ENCODE measurements at places on chromosomes 7 and 10. TPM values are rescaled to one million over a fixed set of nuclear protein-coding genes. Genes with fewer than 3 reads are reported as not detected.

GRCh38 chr7:108094933-108095710 lies 35.0 kb downstream of the LAMB4 start:
- H3K4me3 ChIP-seq = no peak overlapping the region
- H3K36me3 ChIP-seq = no peaks in the 10 kb centered on the region
- peaks cover 10% of the 10 kb centered on the region for H3K4me1 ChIP-seq
- DNase-seq = peak; percentile 35

GRCh38 chr10:73979141-73979808 lies 18.6 kb upstream of the VCL start:
- no peak for DNase-seq
- H3K4me1 ChIP-seq = no peaks in the 10 kb centered on the region
- H3K36me3 ChIP-seq = no peaks in the 10 kb centered on the region
- H3K27ac ChIP-seq = no peak overlapping the region
- 0 out of 2 replicates have a peak, but pooled peaks cover 4% of the 10 kb centered on the region for H3K27me3 ChIP-seq
- H3K4me3 ChIP-seq = no peak overlapping the region

Gene GRID2IP
- total RNA-seq = 0.12 TPM

GRCh38 chr7:1081931-1082401 lies 5.9 kb upstream of the GPER1 start:
- peak; percentile 47 for DNase-seq
- H3K4me3 ChIP-seq = no peak overlapping the region
- peaks cover 23% of the 10 kb centered on the region for H3K4me1 ChIP-seq
- H3K36me3 ChIP-seq = no peaks in the 10 kb centered on the region

DNA sequence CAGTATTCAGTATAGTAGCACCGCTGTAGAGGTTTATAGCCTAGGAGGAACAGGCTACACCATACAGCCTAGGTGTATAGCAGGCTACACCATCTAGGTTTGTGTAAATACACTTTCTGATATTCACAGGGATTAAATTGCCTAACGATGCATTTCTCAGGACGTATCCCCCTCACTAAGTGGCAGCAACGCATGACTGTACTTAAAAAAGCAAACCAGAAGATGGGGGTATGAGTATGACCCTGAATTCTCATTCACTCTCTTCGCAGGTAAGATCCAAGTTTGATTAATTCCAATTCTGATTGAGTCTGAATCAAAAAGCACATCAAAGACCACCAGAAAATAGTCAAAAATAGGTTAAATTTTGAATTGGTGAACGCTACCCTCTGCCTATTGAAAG lies 972 bp downstream of the ORC5 start:
- peak overlapping the region; percentile 87 for H3K4me3 ChIP-seq
- H3K27ac ChIP-seq = peak overlapping the region; percentile 69
- peaks cover 14% of the 10 kb centered on the region for H3K4me1 ChIP-seq
- DNase-seq = peak; percentile 11

- no peak for DNase-seq
- H3K4me1 ChIP-seq = 0 out of 2 replicates have a peak, but pooled peaks cover 7% of the 10 kb centered on the region
- no peak overlapping the region for H3K27ac ChIP-seq
- no peak overlapping the region for H3K4me3 ChIP-seq
- no peaks in the 10 kb centered on the region for H3K27me3 ChIP-seq
- no peaks in the 10 kb centered on the region for H3K36me3 ChIP-seq
Observed at GRCh38 chr7:105887569-105888189, 11.3 kb upstream of the ATXN7L1 start.

GRCh38 chr7:2014391-2015241 lies 218.1 kb downstream of the MAD1L1 start:
- peaks cover 3% of the 10 kb centered on the region for H3K4me1 ChIP-seq
- H3K27ac ChIP-seq = no peak overlapping the region
- no peaks in the 10 kb centered on the region for H3K27me3 ChIP-seq

Gene CRHR2
- not detected for total RNA-seq

DNA sequence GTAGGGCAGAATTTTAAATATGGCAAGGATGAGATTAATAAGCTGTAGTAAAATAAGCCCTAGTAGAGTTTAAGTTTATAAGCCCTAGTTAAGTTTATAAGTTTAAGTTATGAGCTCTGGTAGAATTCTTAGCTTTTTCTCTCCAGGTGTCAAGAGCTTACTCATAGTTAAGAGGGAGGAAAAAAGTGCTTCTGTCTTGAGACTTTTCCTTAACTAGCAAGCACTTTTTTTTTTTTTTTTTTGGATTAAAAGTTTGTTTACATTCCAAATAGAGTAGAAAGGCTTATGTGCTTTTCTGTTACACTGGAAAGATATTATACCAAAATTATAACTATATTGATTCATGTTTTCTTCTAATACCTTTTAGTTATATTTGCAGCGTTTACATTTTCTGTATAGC lies 25.5 kb upstream of the MPP7 start:
- H3K27ac ChIP-seq = no peak overlapping the region
- no peaks in the 10 kb centered on the region for H3K36me3 ChIP-seq
- H3K4me3 ChIP-seq = no peak overlapping the region

GRCh38 chr10:92076722-92077121 lies 153.2 kb downstream of the BTAF1 start:
- no peaks in the 10 kb centered on the region for H3K27me3 ChIP-seq
- no peak overlapping the region for H3K4me3 ChIP-seq
- H3K4me1 ChIP-seq = no peaks in the 10 kb centered on the region
- no peak for DNase-seq

GRCh38 chr7:75920431-75921161 lies 5.6 kb downstream of the POR start:
- no peak overlapping the region for H3K27ac ChIP-seq
- no peak for DNase-seq
- H3K27me3 ChIP-seq = no peaks in the 10 kb centered on the region
- peaks cover 4% of the 10 kb centered on the region for H3K4me1 ChIP-seq
- peaks cover 9% of the 10 kb centered on the region for H3K36me3 ChIP-seq

DNA sequence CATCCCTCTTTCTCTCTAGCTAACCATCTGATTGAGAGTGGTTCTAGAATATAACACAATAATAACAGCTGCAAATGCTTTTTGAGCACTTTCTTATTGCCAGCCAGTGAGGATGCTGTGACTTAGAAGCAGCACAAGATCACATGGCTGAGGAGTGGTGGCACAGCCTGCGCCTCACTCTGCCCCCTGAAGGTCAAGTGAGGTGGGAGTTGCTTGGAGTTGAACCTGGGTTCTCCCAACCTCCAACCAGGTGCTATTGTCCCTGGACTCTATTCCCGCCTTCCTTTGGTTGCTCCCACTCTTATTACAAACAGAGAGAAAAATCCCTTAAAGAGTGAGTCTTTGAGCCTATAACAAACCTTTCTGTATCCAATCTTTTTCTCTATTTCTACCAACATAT lies 280.3 kb upstream of the PODXL start:
- peaks cover 21% of the 10 kb centered on the region for H3K4me1 ChIP-seq
- H3K27ac ChIP-seq = no peak overlapping the region
- no peak overlapping the region for H3K4me3 ChIP-seq

DNA sequence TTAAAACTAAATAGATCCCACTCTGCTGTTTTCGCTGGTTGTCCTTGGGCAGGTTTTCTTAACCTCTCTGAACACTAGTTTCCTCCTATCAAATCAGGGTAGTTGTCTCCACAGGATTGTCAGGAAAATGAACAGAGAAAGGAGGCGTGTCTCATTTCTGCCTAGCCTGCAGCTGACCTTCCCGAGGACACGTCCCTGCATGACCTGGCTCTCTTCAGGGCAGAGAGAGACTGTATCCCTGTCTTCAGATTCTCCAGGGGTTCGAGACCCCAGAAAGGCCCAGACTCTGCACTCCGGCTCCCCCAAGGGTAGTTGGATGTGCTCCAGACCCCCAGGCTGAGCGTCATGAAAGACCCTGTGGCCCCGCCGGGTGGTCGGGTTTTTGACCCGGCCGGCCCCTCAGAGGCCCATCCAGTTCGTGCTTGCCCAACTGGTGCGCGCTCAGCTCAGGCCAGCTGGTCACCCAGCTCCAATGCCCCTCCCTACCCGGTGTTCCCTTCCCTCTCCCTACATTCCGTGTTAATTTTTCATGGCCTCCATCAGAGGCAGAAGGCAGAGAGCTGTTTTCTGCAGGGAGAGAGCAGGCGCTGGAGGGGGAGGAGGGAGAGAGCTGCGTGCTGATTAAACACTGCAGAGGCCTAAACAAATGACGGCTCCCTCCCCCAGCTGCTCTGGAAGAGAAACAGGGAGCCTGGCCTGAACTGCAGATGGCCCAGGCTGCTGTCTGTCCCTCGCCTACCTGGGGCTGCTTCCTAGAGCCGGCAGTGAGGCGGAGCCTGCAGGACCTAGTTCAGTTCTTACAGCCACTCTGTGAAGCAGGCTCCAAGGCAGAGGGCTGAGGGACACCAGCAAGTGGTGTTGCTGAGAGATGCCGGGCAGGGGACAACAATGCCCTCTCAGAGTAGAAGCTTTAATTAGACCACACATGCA lies 86.2 kb upstream of the PPIF start:
- peak overlapping the region; percentile 14 for H3K27ac ChIP-seq
- peak; percentile 39 for DNase-seq
- H3K27me3 ChIP-seq = no peaks in the 10 kb centered on the region
- peaks cover 6% of the 10 kb centered on the region for H3K36me3 ChIP-seq
- H3K4me3 ChIP-seq = no peak overlapping the region

Gene SLC18A2
- 0.10 TPM for total RNA-seq

DNA sequence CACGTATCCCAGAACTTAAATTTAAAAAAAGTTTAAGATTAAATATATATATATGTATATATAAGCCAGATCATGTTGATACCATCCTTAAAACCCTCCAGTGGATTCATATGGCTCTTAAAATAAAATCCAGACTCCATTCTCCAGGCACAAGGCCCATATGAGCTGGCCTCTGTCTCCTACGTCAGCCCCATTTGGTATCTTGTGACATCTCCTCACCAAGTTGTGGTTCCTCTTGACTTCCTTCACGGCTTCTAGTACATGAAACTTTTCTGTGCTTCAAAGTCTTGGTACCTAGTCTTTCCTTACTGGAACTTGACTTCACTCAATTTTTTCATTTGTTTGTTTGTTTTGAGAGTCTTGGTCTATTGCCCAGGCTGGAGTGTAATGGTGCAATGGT lies 61.3 kb downstream of the PRLHR start:
- no peak for DNase-seq
- H3K27ac ChIP-seq = no peak overlapping the region
- no peaks in the 10 kb centered on the region for H3K36me3 ChIP-seq
- H3K4me1 ChIP-seq = no peaks in the 10 kb centered on the region
- no peaks in the 10 kb centered on the region for H3K27me3 ChIP-seq
- H3K4me3 ChIP-seq = no peak overlapping the region

Gene PLAU
- 64.8 TPM for total RNA-seq

All from SJCRH30 (cell line).